Esophagus squamous epithelium (tissue), 5 donors: ENCODE measurements at places on chromosomes 6 and 20.

- no peak overlapping the region for H3K4me3 ChIP-seq
- no peak overlapping the region for H3K27ac ChIP-seq
- no peaks in the 10 kb centered on the region for H3K27me3 ChIP-seq
These were observed 11.0 kb upstream of the ADAM33 start for GRCh38 chr20:3692706-3693294.

DNA sequence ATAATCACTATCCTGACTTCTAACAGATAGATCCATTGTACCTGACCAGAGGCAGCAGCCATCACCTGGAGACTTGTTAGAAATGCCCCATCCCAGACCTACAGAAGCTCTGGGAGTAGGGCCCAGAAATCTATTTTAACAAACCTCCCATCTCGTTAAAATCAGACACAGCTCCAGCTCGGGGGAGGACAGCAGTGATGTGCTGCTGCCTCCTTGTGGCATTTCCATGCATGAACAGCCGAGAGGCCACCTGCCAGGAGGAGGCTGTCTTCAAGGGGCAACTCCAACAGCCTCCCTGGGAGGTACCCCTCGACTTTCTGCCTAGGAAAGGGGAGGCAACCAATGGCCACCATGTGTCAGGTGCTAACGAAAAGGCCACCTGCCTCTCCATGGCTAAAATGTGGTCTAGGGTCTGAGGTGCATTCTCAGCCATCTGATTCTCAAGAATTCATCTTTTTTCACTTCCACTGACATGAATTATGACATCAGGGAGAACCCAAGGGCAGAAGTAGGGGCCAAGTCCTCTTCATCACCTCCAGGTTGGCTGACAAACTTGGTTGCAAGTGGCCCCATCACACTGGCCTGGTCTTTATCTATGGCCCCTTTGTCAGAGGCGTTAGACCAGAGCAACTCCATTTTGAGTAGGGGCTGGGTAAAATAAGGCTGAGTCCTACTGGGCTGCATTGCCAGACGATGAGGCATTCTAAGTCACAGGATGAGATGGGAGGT, 12.2 kb upstream of the KCNK15 start:
- peaks cover 5% of the 10 kb centered on the region for H3K4me1 ChIP-seq
- no peak overlapping the region for H3K27ac ChIP-seq
- H3K27me3 ChIP-seq: no peaks in the 10 kb centered on the region

- no peak for DNase-seq
- H3K4me1 ChIP-seq: peaks cover 22% of the 10 kb centered on the region
- H3K4me3 ChIP-seq: no peak overlapping the region
- H3K27ac ChIP-seq: no peak overlapping the region
- H3K36me3 ChIP-seq: no peaks in the 10 kb centered on the region
- no peaks in the 10 kb centered on the region for H3K27me3 ChIP-seq
These were observed 172.1 kb upstream of the LRFN2 start for GRCh38 chr6:40759264-40759663.

GRCh38 chr20:41214202-41214601, 76.9 kb downstream of the PLCG1 start:
- H3K4me3 ChIP-seq: no peak overlapping the region
- DNase-seq: no peak
- no peaks in the 10 kb centered on the region for H3K36me3 ChIP-seq
- H3K4me1 ChIP-seq: peaks cover 10% of the 10 kb centered on the region

GRCh38 chr6:17817763-17818162, 111.0 kb upstream of the NUP153 start:
- no peak overlapping the region for H3K4me3 ChIP-seq
- H3K4me1 ChIP-seq: no peaks in the 10 kb centered on the region
- H3K27ac ChIP-seq: no peak overlapping the region
- no peaks in the 10 kb centered on the region for H3K27me3 ChIP-seq

DNA sequence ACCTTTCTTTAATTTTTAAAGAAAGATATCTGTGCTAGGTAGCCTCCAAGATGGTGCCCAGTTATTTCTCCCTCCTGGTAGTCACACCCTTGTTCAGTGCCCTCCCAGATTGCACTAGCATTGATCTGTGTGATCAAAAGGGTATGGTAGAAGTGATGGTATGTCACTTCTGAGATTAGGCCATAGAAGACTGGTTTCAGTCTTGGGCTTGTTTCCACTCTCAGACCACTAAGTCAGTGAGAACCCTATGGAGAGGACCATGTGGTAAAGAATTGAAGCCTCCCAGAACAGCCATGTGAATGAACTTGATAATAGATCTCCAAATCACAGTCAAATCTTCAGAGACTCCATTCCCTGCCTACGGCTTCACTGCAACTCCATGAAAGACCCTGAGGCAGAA, 57.3 kb downstream of the THEMIS start:
- H3K27me3 ChIP-seq: no peaks in the 10 kb centered on the region
- H3K27ac ChIP-seq: no peak overlapping the region
- no peak overlapping the region for H3K4me3 ChIP-seq
- no peaks in the 10 kb centered on the region for H3K36me3 ChIP-seq
- no peaks in the 10 kb centered on the region for H3K4me1 ChIP-seq
